ENCODE measurements at places on chromosomes 7 and 10.

- no peak for DNase-seq
Measured at GRCh38 chr7:20696803-20697333, 81.4 kb downstream of the ABCB5 start.

GRCh38 chr10:107390563-107390962, 226.1 kb upstream of the SORCS1 start:
- no peak for DNase-seq

- no peak for DNase-seq
Measured at GRCh38 chr7:70032649-70033048, 434.4 kb downstream of the AUTS2 start.

DNA sequence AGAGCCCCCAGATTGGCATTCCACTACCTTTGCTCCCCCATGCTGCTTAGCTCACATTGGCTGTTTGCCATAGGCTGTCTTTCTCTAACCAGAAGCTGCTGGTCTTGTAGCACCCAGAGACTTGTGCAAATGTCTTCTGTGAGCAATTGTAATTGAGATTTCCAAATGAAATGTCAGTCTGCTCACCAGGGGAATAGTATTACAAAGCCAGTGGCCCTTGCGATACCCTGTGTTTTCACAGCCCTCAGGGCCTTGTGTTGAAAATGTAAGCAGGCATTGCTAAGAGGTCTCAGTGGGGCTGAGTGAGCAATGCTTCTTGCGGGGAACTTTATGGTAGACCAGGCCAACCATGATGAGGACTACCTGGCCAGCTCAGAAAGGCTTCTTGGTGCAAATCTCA, 746.5 kb downstream of the LRMDA start:
- DNase-seq: no peak

- DNase-seq: no peak
Measured at GRCh38 chr10:10987111-10987510, 30.6 kb upstream of the CELF2 start.

DNA sequence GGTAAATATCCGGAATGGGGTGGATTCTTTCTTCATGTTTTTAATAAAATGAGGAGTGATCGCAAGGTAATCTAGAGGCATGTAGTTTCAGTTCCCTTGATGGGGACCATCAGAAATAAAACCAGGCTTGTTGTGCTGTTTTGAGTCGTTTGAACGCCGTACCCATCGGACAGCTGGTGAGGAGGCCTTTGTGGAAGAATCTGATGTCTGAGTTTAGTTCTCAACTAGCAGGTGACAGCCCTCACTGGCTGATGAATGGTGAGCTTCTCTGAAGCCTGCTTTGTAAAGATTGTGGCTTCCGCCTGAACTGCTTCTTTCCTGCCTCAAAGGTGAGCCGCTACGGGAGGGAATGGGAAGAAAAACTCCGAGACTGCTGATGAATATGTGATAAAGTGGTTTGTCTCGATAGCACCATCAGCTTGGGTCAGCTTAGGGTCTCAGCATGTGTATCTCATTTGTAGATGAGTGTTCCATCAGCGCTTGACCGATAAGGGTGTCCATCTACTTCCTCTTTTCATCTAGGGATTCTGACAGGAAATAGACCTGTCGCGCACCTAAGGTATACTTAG, 977 bp downstream of the TMEM248 start:
- DNase-seq: peak; percentile 38

DNA sequence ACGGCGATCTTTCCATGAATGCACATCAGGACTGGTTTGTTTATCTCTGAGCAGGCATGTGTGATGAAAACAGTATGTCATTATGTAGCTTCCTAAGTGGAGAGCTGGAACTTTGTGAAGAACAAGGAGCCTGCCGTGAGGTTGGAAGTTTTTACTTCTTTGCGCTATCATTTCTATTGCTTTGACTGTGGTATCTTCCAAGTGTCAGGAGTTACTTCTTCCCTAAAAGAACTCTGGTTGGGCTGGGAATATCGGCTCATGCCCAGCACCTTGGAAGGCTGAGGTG, 167.4 kb upstream of the AHR start:
- no peak for DNase-seq
